Sigmoid colon (tissue), 7 donors: ENCODE measurements at places on chromosomes 2 and 18. TPM values are rescaled to one million over a fixed set of nuclear protein-coding genes. Genes with fewer than 3 reads are reported as not detected.

DNA sequence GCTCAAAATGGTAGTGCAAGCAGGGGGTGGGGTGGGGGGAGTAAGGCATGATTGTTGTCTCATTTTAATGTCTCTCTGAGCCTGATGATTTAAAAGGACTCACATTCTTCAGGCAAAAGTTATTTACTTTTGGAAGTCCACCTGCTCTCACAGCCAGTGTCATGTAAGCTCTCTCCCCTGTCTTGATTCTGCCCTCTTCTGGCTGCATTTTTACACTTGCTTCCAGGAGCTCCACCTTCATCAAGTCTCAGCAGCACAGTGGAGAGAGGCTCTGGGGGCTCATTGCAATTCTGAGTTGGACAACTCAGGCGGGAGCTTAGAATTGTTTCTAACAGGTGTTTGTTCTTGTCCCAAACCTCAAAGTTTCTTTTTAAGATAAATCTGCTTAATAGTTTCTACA lies 39.2 kb downstream of the GNAL start:
- no peak for DNase-seq

DNA sequence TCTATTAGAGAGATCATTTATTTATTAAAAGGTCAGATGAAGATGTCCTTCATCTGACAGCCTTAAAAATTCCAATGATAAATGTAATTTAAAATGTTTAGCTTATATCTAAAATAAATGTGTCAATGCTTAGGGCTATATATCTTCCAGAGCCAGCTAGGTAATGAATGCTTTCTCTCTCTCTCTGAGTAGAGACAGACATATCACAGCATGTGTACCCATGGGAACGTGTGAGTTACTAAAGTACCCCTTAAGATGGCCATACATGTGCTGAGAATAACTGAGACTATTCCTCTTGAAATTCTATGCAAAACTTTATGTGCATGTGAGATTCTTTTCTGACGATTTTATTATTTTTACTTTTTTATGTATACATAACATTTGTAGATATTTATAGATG lies 420.9 kb upstream of the ST6GAL2 start:
- no peak for DNase-seq

DNA sequence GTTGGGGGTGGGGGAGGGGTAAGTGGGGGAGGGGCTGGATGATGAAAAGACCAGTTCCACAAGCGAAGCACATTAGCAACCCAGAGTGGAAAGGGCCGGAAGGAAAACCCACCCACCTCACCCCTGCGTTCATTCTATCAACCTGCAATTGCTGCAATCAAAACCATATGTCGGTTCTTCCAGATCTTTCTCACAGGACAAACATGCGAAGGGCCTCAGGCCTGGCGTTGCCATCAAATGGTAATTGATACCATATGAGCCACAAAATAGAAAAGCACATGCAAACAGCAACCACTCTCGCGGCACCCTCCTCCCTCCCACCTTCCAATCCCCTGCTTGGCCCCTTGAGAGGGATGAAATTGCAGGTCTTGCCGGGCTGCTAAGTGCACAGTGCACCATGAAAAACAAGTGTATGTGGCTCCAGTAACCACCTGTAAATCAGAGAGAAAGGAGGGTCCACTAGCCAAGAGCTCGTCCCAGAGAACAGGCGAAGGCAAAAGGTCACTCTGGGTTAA lies 287.5 kb downstream of the TCF4 start:
- no peak for DNase-seq

DNA sequence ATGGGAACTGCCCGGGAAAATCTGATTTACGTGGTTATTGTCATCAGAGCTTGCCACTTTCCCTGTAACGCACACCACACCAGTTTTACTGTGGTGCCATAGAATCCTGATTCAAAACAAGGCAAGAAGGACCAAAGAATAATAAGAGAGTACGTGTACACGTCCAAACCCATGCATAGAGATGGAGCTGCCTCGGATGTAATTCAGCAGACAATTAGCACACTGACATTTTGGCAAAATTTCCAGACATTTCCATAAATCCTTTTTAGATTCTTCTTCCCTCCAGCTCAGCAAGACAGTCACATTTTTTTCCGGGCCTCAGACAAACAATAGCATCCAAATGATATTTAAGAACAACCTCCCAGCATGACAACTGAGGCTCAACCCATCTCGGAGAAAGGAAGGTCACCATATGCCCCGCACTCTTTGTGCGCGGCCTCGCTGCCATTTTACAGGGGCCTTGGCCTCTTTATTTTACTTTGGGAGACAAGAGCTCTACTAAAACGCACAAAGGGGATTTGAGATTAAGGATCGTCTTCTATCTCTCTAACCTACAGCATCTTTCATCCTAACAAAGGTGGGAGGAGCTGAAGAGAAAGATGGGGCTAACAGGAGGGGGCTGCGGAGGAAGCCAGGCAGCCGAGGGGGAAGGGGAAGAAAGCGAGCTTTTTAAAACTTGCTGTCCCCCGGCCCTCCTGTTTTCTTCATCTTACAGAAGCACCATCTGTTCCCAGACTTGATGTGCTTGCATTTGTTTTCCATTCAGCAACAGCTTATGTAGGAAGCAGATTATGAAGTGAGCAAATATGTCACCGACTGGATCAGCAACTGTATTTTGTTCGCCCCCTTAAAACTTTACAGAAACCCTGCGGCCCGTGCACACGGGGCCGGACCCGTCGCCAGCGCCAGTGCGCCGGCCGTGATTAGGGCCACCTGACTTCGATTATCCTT lies 61.0 kb downstream of the CDCA7 start:
- DNase-seq, result no peak

- DNase-seq, result no peak
Observed at GRCh38 chr18:59848002-59848401, 51.8 kb upstream of the PMAIP1 start.

- no peak for DNase-seq
Observed at GRCh38 chr2:19667536-19667949, 234.2 kb downstream of the TTC32 start.

- no peak for DNase-seq
Observed at GRCh38 chr18:32056613-32057358, 34.9 kb upstream of the RNF138 start.

- no peak for DNase-seq
Observed at GRCh38 chr2:49254401-49254800, 100.1 kb upstream of the FSHR start.

GRCh38 chr2:64839844-64840243 lies 149.4 kb upstream of the SLC1A4 start:
- no peak for DNase-seq

DNA sequence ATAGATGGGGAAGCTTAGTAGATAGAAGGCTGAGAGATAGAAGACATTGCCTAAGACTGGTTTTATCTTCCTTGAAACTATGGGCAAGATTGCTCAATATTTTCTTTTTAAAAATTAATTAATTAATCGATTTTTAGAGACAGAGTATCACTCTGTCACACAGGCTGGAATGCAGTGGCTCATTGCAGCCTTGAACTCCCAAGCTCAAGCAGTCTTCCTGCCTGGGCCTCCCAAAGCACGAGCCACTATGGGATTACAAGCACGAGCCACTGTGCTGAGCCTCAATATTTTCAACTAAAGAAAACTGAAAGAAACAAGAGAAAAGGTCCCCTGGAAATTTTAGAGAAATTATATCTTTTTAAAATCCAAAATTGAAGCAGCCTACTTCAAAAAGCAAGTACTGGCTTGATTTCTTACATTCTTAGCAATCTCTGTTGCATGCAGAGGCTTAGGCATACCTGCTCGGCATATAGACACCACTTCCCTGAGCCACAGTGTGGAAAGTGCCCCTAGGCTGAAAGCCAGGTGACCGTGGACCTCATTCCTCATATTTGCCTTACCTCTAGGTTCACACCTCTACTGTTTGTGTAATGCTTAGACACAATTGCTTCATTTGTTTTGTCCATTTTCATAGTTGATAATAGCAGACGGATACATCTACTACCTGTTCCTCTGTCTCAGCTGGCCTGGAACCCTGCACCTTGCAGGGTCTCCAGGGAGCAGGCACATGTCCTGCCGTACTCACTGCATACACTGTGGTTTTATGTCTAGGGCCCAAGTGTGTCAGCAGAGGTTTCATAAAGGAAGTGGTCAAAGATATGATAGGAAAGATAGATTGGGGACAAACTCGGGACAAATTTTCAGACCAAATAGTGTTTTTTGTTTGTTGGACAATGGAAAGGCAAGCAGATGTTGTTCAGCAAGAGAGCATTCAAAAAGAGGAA lies 166.5 kb upstream of the ALPP start:
- DNase-seq, result no peak

- DNase-seq, result no peak
Observed at GRCh38 chr2:152573168-152573567, 144.1 kb downstream of the PRPF40A start.

- no peak for DNase-seq
Observed at GRCh38 chr18:3525870-3526420, 76.0 kb downstream of the TGIF1 start.

GRCh38 chr2:187942876-187943275 lies 348.8 kb upstream of the GULP1 start:
- no peak for DNase-seq

DNA sequence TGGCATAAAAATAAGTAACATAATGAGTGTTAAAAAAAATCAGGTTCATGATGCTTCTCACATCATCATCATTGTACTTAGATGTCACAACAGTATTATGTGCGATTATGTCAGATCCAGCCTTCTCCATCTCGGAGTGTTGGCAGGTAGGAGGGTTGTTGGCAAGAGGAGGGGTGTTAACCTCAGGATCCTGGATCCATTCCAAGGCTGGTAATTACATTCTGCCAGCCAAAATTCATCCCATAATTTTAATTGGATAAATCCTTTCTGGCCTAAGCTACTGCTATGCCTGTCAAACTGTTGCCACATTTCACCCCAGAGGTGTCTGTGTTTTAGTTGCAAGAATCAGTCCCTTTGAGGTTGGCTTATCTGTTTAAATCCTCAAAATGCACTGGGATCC lies 891 bp upstream of the FTCDNL1 start:
- no peak for DNase-seq

DNA sequence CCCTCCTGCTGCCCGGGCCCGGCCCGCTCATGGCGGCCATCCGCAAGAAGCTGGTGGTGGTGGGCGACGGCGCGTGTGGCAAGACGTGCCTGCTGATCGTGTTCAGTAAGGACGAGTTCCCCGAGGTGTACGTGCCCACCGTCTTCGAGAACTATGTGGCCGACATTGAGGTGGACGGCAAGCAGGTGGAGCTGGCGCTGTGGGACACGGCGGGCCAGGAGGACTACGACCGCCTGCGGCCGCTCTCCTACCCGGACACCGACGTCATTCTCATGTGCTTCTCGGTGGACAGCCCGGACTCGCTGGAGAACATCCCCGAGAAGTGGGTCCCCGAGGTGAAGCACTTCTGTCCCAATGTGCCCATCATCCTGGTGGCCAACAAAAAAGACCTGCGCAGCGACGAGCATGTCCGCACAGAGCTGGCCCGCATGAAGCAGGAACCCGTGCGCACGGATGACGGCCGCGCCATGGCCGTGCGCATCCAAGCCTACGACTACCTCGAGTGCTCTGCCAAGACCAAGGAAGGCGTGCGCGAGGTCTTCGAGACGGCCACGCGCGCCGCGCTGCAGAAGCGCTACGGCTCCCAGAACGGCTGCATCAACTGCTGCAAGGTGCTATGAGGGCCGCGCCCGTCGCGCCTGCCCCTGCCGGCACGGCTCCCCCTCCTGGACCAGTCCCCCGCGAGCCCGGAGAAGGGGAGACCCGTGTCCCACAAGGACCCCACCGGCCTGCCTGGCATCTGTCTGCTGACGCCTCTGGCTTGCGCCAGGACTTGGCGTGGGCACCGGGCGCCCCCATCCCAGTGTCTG lies 767 bp downstream of the RHOB start:
- peak; percentile 86 for DNase-seq

GRCh38 chr2:14994721-14995120 lies 362.2 kb downstream of the LRATD1 start:
- no peak for DNase-seq

- no peak for DNase-seq
Observed at GRCh38 chr2:226115102-226115831, 684.4 kb downstream of the IRS1 start.

DNA sequence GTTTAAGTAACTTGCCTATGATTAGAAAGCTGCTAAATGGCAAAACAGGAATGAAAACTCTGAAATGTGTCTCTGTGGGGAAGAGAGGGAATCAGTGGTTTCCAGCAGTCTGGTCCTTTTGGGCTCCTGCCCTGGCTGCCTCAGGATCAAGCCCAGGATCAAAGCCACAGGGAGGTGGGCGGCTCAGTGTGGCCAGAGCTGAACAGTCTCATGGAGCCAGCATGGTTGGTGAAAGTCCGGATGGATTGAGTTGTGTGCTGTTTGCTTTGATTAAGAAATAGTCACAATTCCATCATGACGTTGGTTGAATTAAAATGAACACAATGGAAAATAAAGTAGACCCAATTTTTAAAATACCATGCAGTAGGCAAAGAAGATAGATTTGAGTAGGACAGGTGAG lies 344.2 kb downstream of the LPIN1 start:
- no peak for DNase-seq

- no peak for DNase-seq
Observed at GRCh38 chr18:24502667-24503523, 42.5 kb downstream of the HRH4 start.

- no peak for DNase-seq
Observed at GRCh38 chr18:33076601-33077000, 303.8 kb upstream of the KLHL14 start.

DNA sequence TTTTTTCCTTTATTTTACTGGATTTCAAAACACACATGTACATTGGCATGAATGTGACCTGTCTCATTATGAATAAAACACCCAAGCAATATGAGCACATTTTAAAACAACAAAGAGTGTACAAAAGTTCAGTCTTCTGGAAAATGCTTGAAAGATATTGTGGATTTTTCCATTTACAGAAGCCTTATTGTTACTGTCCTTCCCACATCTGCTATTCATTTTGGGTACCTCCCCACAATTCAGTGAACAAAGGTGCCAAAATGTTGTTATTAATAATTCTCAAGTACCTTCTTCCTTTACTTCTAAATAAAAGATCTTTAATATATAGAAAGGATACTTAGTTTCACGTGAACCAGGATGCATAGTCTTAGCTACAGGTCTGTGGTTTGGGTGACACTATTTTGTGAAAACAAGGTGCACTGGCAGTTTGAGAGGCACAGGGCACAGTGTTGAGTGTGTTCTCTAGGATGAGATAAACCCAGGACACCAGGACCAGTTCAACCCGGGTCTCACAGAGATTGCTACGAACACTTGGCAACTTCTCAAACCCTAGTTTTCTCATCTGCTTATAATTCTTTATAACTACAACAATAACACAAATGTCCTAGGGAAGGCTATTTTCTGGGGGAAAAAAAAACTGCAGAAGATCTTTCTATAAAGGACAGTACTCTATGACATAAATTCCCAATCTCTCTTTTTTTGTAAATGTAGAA lies 84.5 kb upstream of the GALNT5 start:
- DNase-seq, result no peak

GRCh38 chr2:235291461-235291860 lies 202.4 kb upstream of the AGAP1 start:
- no peak for DNase-seq

GRCh38 chr2:225017713-225018112 lies 24.6 kb downstream of the DOCK10 start:
- no peak for DNase-seq

- DNase-seq, result no peak
Observed at GRCh38 chr18:37675699-37676098, 110.1 kb upstream of the CELF4 start.

Gene SEPTIN2
- polyA plus RNA-seq, result 166 TPM

Gene CAPG
- 112 TPM for polyA plus RNA-seq

Gene ANO7
- 39.2 TPM for polyA plus RNA-seq

Gene CAPN14
- not detected for polyA plus RNA-seq

Gene ARHGAP25
- polyA plus RNA-seq, result 2.8 TPM

Gene NT5C1B
- polyA plus RNA-seq, result not detected

Gene PNO1
- 6.0 TPM for polyA plus RNA-seq

Gene METTL8
- 3.0 TPM for polyA plus RNA-seq

Gene STON1
- polyA plus RNA-seq, result 1.8 TPM

Gene PJVK
- polyA plus RNA-seq, result not detected

Gene DSC1
- polyA plus RNA-seq, result not detected

Gene CHRNG
- not detected for polyA plus RNA-seq

Gene LIPG
- 2.3 TPM for polyA plus RNA-seq

Gene AMER3
- polyA plus RNA-seq, result under 0.01 TPM
